Endothelial cell of umbilical vein (primary cell): ENCODE measurements at places on chromosomes 2 and 18. TPM values are rescaled to one million over a fixed set of nuclear protein-coding genes. Genes with fewer than 3 reads are reported as not detected.

Gene FBXO36
- 0.53 and 1.1 TPM in 2 replicates for total RNA-seq

Gene NHEJ1
- total RNA-seq: 12.1 and 12.9 TPM in 2 replicates

Gene TNFRSF11A
- 11.1 and 11.9 TPM in 2 replicates for total RNA-seq

Gene LIPT1
- total RNA-seq: 4.8 and 5.3 TPM in 2 replicates

Gene SNORC
- 2.6 and 4.0 TPM in 2 replicates for total RNA-seq

Gene KIF1A
- total RNA-seq: 0.64 TPM in 1 of 2 replicates, not detected in the other

Gene G6PC2
- total RNA-seq: not detected in 2 replicates

Gene RFTN2
- 8.0 and 9.9 TPM in 2 replicates for total RNA-seq

Gene UPP2
- not detected in 2 replicates for total RNA-seq

Gene HOXD10
- not detected in 2 replicates for total RNA-seq

Gene SP140
- 1.3 TPM in 1 of 2 replicates, not detected in the other for total RNA-seq

Gene C2orf42
- total RNA-seq: 12.0 and 13.1 TPM in 2 replicates
